Inflammatory macrophage (primary cell): ENCODE measurements at places on chromosomes 2 and 18.
A peak's percentile ranks its signal among the peaks of the same experiment; 100 is the strongest.

DNA sequence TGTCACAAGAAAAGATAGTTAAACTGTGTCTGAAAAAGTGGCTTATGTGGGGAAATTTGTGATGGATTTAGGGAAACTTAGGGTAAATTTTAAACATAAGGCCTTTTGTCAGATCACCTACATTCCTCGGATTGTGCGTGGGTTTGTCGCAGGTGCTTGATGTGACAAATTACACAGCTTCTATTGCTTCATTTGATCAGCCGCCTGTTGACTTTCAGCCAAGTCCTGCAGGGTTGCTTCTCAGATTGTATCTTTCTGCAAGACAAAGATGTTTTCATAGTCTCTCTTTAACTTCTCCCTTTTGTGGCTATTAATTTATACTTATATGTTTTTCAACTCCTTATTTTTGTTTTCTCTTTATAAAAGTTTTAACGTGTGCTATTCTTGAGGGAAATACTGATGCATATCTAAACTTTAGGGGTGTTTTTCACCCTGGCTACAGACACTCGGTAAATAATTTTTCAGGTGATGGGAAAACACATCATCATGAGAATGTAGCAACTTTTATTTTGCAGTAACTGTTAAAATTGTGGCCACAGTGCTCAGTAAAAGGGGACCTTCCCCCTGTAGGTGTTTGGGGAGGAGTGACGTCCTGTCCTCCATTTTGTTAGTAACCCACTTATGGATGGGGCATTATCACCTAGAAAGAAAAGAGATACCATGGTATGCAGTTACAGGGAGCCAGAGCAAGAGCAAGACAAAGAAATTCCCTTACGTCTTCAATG is 31.4 kb downstream of the GALM start:
- DNase-seq: no peak

- no peak for DNase-seq
These were observed 67.4 kb upstream of the HPCAL1 start for GRCh38 chr2:10235099-10235908.

DNA sequence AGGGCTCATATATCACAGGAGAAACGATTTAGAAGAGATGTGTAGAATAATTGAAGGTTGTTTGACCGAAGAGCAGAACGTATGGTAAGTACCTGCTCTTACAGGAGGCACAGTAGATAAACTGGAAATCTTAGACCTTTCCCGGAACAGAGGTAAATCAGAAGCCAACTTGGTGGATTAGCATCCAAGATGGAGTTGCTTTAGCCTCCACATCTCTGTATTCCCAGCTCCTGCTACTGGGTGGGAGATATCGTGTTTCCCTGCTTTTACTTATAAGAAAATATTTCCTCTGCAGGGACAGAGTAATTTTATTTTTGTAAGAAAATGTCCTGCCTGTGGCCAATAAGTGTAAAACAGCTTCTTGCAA is 164.5 kb downstream of the SLC39A10 start:
- DNase-seq: no peak

DNA sequence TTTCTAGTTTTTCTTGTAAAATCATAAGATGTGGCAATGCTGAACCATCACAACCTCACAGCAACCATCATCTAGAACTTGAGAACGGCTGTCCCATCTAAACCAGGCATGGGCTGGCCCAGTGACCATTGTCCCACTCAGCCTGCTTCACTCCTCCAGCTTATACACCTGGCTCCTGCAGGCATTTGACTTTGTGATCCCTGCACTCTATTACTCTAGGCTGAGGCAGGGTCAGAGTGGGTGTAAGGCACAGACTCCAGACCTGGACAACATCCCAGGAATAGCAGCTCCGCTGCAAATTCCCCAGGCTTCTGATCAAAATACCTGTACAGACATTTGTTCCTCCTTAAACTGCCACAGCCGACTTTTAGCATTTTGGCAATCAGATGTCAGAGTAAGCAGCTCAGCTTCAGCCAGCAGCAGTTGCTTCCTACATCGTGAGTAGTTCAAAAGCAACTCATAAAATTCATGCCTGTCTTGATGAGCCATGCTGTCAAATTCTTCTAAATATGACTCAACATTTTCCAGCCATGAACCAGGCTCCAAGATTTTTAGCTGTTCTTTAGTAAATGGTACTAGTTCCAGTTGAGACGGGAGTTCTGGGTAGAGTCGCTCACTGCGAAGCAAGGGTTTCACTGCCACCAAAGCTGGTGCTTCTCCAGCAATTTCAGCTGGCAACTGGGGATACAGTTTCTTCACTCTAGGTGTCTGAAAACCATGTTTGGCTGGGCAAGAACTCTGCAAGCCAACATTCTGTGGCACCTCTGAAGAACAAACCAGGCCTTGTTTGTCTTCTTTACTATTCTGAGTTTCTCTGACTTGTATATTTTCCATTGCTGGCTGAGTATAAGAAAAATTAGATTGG is 12.8 kb downstream of the EPG5 start:
- DNase-seq: no peak

GRCh38 chr18:27605107-27605834 is 420.2 kb upstream of the CHST9 start:
- peak; percentile 39 for DNase-seq
